NCI-H774 (cell line): ENCODE measurements at places on chromosomes 3 and 15.

DNA sequence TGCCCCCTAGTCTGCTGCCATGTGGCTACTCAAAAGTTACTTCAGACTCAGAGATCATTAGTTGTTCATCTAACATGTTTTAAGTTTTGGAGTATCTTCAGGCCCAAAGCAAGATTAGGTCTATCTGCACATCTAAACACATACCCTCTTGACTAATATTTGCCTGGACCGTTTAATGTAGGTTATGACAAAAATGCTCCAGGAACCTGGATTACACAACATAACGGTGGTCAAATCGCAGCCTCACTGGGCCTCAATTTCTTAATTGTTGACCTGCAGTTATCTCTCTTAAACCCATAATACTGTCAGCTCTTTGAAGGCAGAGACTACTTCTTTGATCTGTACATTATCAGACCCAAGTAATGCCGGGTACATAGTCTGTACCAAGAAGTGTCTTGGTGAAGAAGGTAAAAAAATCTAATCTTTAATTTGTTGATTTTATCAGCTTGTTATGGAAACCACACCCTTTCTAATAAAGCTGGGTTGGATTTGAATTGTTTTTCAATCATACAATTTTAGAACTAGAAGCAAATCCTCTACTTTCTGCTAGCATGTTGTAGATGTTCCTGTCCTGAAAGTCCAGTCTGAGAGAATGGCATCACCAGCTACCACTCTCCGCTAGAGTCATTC, 3.6 kb downstream of the SNRK start:
- no peak for DNase-seq

- no peak for DNase-seq
These were observed 31.5 kb upstream of the VEPH1 start for GRCh38 chr3:157534725-157535161.

GRCh38 chr15:38471974-38472373, 18.0 kb downstream of the FAM98B start:
- DNase-seq = no peak

DNA sequence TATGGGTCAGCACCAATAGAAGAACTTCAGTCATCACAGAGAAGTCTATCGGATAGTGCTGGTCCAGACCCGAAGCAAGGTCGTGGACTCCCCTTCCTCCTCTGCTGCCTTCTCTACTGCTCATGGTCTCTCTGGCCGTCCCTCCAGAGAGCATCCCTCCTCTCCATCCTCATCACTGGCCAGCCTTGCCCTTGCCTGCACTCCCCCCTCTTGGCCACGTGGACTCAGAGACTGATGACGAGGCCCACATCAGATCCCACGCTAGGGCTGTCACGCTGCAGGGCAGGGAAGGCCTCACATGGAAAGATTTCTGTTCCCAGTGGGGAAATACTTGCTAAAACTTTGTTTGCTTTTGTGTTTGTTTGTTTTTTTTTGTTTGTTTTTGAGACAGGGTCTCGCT, 35.3 kb downstream of the IGDCC3 start:
- no peak for DNase-seq

- no peak for DNase-seq
These were observed 18.0 kb downstream of the MYO5C start for GRCh38 chr15:52277575-52277974.

DNA sequence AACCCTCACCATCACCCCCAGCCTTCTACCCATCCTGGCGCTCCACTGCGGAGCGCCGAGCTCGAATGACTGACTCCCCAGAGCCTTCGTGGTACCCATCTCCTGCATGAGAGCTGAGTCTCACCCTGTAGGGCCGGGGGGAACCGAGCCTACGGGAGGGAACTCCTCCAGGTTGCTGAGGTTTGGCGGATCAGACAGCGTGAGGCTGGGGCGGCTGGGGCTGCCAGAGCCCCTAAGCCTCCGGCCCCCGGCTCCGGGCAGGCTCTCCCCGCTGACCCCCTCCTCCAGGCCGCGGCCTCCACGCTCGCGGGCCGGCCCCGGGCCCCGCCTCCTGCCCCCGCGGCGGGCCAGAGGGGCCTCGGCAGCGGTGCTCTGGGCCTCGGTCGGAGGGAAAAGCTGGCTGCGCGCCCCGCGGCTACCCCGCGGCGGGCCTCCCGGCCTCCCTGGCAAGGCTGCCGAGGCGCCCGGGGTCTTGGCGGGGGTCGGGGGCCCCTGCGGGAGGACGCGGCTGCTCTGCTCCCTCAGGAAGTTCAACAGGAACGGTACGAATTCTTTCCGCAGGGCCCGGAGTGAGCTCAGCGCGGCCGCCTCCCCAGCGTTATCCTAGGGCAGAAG, 643 bp downstream of the CDAN1 start:
- no peak for DNase-seq

DNA sequence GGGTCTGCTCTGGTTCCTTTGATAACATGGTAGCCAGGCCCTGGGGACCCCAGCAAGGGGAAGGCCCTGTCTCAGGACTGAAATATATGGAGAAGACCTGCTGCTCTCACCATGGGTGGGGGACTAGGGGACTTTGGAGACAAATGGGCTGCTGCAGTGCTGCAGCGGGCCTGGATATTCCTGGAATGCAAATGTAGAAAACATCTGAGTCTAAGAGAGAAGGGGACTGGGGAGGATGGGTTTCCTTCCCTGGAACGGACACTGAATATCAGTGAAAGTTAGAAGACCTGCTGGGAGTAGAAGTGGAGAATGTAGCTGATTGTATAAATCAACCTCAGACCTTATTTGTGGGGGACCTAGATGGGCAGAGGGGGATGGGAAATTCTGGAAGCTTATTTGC, 3.1 kb upstream of the HCN4 start:
- no peak for DNase-seq
